H7 (cell line): ENCODE measurements at places on chromosomes 13 and 19. TPM values are rescaled to one million over a fixed set of nuclear protein-coding genes. Genes with fewer than 3 reads are reported as not detected.

Gene ZNF222
- 1.8 and 4.3 TPM in 2 replicates for total RNA-seq

Gene PINLYP
- 4.9 and 6.2 TPM in 2 replicates for total RNA-seq

Gene SERTM1
- 0.45 and 0.55 TPM in 2 replicates for total RNA-seq

Gene ZNF324
- total RNA-seq = 6.6 and 6.8 TPM in 2 replicates

Gene KLK3
- not detected in 2 replicates for total RNA-seq

Gene PSG1
- total RNA-seq = not detected in 2 replicates

Gene ETV2
- 0.35 and 0.81 TPM in 2 replicates for total RNA-seq

Gene SMIM44
- not detected in 2 replicates for total RNA-seq

Gene NFIC
- total RNA-seq = 1.7 and 2.2 TPM in 2 replicates

Gene PGLYRP1
- not detected in 2 replicates for total RNA-seq

Gene ZNF880
- total RNA-seq = 0.66 and 4.0 TPM in 2 replicates

Gene APOC4
- not detected in 2 replicates for total RNA-seq

Gene FGF9
- 0.42 and 0.85 TPM in 2 replicates for total RNA-seq

Gene PSG11
- total RNA-seq = not detected in 2 replicates

Gene ZNF320
- 13.1 and 24.0 TPM in 2 replicates for total RNA-seq

Gene GPC6
- total RNA-seq = 63.7 and 77.2 TPM in 2 replicates

Gene GPR4
- total RNA-seq = 0.07 and 0.41 TPM in 2 replicates

Gene C1QTNF9B
- total RNA-seq = not detected in 2 replicates

Gene OR4F17
- not detected in 2 replicates for total RNA-seq

Gene EPSTI1
- total RNA-seq = 1.1 and 1.3 TPM in 2 replicates

Gene SPIB
- total RNA-seq = 0.81 and 8.8 TPM in 2 replicates

Gene SHISA2
- total RNA-seq = 33.7 and 59.8 TPM in 2 replicates
